ENCODE measurements at places on chromosomes 3 and 15.

GRCh38 chr3:195170496-195170895 lies 100.5 kb downstream of the XXYLT1 start:
- no peak for DNase-seq

DNA sequence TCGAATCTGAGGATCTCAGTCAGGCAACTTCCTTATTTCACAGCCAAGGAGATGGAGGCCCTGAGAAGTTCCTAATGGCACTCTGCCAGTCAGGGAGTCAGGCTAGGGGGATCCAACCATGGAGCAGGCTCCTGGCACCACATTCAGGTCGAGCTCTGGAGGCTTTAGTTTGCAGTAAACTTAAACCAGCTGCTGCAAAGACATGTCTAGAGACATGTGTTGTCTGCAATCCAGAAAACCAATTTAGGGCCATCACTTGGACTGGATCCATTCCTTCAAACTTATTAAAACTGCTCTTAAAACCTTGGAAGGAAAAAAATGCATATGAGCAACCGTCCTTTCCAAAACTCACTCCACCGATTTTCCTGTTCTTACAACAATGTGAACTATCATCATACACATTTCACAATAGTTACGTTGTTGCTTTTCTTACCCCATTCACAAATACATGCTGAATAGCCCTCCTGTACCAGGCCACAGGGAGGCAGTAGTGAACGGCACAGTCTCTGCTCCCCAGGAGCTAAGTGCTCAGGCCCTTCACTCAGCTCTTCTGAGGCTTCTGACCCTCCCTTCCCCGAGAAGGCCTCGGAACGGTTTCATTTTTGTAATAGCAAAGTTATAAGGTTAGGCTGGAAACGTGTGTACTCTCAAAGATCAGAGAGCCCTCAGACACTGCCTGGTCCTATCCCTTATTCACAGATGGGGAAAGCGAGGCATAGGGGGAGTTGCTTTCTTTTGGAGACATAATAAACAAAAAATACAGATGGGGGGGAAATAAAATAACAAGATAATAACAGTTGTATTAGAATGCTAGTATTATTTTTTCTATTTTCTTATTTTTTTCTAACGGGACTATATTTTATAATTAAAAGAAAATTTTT lies 20.1 kb downstream of the RFT1 start:
- DNase-seq = peak; percentile 63

DNA sequence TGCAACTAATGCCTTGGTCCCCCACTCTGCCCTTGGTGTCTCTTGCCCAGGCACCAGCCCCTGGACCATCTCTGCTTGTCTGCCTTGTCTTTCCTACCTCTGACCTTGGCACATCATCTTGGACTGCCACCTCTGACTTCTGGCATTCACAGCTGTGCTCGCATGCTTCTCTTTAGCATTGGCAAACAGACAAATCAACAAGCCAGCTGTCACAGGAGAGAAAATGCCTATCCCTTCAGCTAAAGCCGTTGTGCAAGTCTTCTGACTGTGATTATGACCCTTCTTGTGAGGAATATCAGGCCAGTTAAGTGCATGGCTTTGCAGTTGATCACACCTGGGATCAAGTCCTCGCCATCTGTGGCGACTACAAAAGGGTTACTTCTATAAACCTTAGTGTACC lies 84.6 kb downstream of the PRICKLE2 start:
- DNase-seq = no peak

- DNase-seq = no peak
Observed at GRCh38 chr15:78070049-78070700, 7.3 kb downstream of the TBC1D2B start.

- DNase-seq = no peak
Observed at GRCh38 chr3:9473496-9474065, 76.2 kb downstream of the SETD5 start.

GRCh38 chr3:174826069-174826468 lies 33.1 kb upstream of the NAALADL2 start:
- no peak for DNase-seq

Data from HAP-1 (cell line).